ENCODE measurements at places on chromosomes 4 and X.
A peak's percentile ranks its signal among the peaks of the same experiment; 100 is the strongest.

DNA sequence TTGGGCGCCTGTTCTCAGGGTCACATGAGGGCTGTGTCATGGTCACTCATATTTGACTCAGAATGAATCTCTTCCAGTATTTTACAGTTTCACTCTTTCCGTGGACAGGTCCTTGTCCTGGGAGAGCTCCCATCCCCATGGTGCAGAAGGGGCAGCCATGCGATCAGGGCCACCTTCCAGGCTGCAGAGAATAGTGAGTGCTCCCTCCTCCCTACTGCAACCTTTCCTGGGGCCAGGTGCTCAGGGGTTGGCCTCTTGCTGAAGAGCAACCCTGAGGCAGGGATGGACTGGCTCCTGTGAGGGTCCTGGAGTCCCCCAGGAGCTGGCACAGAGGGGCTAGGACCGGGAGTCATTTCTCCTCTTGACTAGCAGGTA lies 108.4 kb downstream of the ABLIM2 start:
- no peak for DNase-seq

DNA sequence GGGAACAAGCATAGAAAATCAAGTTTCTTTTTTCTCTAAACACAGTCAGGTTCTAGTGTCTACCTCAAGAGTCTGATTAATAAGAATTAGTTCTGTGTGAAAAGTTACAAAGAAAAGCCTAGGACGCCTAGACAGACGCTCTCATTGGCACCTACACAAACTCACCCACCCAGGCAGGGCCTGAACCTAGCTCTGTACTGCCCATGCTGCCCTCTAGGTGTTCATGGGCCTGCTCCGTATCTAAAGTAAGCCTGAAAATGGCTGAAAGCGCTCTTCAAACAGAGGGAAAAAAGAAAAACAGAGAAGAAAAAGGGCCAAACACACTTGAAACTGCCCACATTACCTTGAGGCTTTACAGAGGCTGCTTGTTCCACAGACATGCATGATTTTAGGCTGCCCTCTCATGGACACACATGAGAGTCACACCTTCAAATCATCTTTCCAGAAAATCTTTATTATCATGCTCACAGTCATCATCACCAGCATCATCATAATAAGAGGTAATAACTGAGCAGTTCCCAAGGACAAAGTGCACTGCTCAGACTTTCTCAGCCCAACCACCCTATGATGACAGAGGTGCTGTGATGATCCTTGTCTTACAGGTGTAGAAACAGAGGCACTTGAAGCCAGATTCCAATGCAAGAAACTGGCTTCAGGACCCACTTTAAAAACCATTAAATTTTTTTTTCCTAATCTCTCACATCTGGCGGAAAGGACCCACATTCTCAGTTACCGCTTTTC lies 49.6 kb downstream of the MAP7D2 start:
- DNase-seq = no peak

DNA sequence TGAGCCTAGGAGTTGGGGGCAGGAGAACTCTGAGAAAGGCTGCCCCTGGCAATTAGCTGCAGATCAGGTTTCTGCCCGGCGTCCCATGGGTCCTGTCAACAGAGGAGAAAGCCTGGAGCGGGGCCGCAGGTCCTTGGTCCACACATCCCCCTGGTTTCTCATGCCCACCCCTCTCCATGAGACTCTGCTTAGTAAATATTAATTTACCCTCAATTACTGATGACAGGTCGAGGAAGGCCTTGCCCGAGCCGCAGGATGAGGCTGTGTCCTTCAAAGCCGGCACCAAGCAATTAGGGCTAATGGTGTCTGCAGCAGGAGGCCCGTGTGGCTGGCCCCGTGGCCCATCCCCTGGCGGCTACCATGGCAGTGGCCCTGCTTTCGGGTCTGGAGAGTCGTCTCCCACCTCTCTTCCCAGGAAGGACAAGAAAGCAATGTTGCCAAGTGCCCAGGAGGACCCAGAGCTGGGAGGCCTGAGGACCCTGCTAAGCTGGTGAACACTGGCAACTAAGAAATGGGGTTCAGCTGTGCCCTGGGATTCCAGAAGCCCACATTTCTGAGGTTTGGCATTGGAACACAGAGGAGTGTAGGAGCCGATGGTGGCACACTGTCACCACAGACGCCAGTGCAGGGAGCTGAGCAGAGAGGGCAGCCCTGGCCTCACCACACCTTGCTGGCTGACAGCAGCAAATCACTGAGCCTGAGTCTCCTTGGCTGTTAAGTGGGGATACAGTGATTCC lies 114.6 kb downstream of the CPZ start:
- no peak for DNase-seq

GRCh38 chr4:81527115-81527514 lies 55.4 kb upstream of the RASGEF1B start:
- DNase-seq = no peak

- no peak for DNase-seq
Measured at GRCh38 chr4:55030589-55030988, 94.8 kb downstream of the KDR start.

- no peak for DNase-seq
Measured at GRCh38 chr4:146943691-146944375, 1.8 kb downstream of the TTC29 start.

- no peak for DNase-seq
Measured at GRCh38 chr4:125016892-125017299, 297.9 kb upstream of the FAT4 start.

DNA sequence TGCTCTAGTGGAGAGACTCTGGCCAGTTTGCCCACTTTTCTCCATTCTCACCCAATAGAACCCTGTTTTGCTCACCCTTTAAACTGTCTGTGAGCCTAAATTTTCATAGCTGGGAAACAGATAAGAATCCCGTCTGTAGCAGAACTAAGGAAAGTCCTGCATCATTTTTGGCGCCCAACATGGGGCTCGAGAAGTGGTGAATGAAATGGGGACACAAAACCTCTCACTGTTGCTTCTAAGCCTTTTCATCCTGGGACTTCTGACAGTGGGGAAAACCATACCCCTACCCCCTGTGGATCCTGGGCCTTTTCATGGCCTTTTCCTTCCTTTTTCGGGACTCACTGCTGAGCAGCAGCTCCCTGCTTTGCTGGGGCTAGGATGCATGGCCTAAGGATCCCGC lies 189.9 kb downstream of the INPP4B start:
- DNase-seq = no peak

GRCh38 chr4:181897935-181898334 lies 345.3 kb upstream of the TENM3 start:
- no peak for DNase-seq

GRCh38 chrX:23804578-23804977 lies 21.6 kb downstream of the SAT1 start:
- no peak for DNase-seq

- DNase-seq = no peak
Measured at GRCh38 chrX:150517303-150517910, 51.0 kb upstream of the MTM1 start.

- DNase-seq = peak; percentile 86
Measured at GRCh38 chrX:72131317-72132294, at the start of gene RTL5. RTL5 (minus strand) TSS chrX:72131915.

DNA sequence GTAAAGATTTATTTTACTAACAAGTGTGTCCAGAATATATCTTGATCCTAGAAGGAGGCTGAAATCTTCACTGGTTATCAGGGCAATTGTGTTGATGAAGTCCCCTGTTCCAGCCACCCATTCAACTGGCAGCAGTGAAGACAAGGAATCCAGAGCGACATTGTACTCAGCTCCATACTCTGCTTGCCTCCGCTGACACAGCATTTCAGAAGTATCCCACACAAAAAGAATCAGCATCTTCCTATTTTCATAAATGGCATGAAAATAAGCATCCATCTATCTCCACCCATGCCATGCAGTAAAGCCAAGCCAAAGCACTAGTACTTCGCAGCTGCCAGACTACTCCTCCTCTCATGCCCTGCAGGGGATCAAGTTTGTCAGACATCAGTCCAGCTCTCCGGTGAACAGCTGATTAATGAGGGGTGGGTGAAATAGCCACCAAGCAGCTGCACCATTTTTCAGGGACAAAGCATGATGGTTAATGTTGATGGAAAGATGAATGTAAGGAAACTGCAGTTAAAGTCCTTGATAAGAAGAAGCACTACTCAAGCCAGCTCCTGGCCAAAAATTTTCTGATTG lies 54.0 kb downstream of the COL25A1 start:
- no peak for DNase-seq

GRCh38 chr4:20251796-20252655 lies at the start of gene SLIT2:
SLIT2 (plus strand) TSS chr4:20251905; CDS start chr4:20253816, 1,911 bp downstream.
- peak; percentile 52 for DNase-seq
